ENCODE measurements at places on chromosomes 6 and 20.

- DNase-seq: no peak
Measured at GRCh38 chr20:51512645-51513044, 29.9 kb downstream of the NFATC2 start.

GRCh38 chr6:164142322-164142721 is 727.8 kb downstream of the QKI start:
- DNase-seq: no peak

DNA sequence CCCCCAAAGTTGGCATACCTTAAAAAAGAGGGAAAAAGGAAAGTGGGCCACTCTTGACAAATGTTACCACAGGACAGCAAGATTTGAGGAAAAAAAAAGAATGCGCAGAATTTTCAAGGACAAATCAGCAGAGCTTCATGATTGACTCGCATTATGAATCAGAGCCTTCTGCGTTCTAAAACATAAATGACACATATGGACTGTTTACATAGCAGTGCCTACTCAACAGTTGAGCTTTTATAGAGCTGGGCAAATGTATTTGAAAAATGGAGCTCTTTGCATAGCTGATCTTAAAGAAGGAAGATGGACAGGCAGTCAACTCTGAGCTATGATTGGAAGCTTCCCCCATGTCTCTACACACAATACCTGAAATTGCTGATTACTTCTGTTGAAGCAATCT is 213.2 kb upstream of the NT5E start:
- DNase-seq: no peak

DNA sequence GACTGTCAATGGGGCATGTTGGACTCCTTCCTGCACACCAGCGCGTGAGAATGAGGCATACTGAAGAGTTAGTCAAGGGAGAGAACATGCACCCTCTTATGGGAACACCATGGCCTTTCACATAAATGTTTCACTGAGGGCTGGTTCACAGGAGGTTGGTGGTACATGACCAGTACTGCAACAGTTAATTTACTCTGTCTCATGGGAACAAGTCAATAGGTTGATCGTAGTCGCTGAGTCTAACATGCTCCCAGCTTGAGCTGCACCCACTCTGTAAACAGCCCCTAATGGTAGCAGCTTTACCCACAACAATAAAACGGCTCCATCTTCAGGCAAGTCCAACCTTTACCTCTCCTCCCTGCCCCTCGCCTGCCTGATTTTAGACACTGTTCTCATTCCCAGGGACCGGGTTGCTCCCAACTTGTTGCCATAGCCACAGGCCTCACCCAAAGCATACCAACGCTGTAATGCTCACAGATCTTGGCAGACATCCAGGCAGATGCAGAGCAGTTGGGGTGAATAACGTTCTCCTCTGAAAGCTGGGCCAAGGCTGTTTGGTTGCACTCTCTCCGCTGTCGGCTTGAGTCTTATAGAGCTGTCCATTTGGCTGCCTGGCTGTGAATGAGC is 111.3 kb downstream of the LY86 start:
- DNase-seq: no peak

DNA sequence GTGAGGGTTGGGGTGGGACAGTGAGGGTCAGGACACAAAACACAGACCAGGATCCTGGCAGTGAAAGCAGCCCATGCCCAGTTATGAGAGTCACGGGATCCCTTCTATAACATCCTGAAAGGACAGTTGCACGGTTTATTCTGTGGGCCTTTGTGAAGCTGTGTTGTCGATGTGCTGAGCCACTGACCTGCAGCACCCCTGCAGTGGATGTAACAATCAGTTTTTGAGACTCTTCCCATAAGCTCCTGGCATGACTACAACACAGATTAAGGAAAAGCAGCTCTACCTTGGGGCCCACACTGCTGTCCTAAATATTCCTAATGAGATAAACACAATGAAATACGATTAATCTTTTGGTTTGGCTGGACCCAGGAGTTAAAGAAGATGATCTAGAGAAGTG is 3.7 kb downstream of the PYGB start:
- DNase-seq: no peak

DNA sequence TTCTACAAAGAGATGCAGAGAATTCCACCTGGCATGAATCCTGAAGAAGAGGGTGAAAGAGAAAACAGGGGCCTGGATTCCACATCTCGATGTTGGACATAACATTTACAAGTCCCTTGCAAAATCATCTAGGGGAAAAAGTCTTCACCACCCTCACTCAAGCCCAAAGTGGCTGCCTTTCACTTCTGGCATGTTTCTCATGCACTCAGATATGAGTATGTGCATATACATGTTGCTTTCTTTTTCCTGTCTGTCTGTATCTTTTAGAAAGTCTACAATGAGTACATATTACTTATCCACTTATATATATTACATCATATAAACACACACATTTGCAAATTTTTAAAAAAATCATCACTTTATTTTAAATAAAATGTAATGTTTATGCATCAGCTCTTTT is 159.3 kb downstream of the KIF6 start:
- DNase-seq: no peak

DNA sequence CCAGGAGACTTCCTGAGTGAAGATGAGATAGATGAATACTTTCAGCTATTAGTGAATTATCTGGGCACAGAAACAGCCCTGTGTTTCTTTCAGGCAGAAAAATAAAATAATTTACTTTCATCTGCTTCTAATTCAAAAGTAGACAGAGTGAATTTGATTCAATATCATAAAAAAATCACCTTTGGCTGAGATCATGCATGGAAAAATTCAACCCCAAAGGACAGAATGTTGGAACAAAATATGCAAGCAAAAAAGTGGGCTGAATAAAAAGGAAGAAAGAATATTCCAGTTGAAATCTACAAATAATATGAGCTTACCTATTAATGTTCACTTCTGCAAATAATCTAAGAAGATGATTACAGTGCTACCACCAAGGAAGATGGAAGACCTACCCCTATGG is 546.9 kb downstream of the TFAP2B start:
- DNase-seq: no peak

- no peak for DNase-seq
Measured at GRCh38 chr6:111610548-111611172, 5.0 kb upstream of the TRAF3IP2 start.

- no peak for DNase-seq
Measured at GRCh38 chr6:131728296-131728939, 17.6 kb upstream of the CTAGE9 start.

DNA sequence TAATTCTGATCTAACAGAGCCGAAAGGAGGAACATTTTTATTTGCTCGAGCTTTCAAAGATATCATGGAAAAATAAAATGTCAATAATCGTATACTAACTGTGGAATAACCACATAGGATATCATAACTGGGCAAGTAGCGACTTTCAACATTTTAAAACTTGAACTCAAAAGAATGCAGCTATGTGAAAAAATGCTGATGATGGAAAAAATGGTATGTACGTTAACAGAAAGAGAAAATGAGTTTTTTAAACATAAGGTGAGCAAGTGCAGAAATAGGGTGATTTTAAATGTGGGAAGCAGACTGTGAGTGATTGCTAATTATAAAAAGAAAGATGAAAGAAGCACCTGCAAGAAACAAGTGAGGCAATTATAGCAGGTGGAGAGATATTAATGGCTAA is 238.3 kb upstream of the HSF2 start:
- no peak for DNase-seq

DNA sequence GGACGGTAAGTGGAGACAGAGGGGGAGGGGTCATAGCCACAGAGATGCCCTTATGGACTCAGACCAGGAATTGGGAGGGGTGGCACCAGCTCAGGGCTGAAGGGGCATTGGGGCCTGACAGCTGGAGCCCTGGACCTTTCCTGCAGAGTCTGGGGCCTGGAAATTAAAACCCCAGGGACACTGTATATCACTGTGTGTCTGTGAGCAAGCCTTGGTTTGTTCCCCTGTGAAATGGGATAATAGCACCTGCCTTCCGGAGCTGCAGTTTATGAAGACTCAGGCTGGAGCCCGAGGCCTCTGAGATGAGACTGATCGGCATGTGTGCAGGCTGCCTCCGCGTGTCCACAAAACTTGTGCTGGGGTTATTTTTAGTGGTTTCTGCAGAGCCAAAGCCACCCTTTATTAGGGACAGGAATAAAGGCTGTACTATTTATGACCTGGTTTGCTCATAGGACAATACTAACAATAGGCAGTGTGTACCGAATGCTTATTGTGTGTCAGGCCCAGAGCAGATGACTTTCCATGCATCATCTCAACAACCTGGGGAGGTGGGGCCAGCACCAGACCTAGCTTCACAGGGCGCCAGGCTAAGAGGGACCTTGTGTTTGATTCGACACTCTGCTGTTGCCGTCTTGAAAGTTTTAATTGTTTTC is 22.6 kb downstream of the MYH7B start:
- DNase-seq: no peak
